ENCODE measurements at places on chromosomes 12 and 14.

DNA sequence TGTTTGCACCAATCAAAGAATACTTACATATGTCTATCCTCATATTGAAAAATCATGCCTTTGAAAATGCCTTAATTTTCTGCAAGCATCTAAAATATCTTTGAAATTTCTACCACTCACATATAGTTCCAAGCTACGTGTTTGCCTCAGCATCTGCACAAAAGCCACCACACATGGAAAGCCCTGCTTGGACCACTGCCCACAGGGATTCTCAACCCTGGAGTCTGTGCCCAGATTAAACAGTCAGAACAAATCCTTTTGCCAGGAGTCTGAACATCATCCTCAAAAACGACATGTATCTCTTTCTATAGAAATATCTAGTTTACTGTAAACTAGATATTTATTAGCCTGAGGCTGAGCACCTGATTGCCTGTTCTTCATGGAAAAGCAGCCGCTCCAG lies 32.6 kb downstream of the ARMH4 start:
- DNase-seq, result no peak

GRCh38 chr12:19201661-19202060 lies 72.1 kb downstream of the PLEKHA5 start:
- no peak for DNase-seq

DNA sequence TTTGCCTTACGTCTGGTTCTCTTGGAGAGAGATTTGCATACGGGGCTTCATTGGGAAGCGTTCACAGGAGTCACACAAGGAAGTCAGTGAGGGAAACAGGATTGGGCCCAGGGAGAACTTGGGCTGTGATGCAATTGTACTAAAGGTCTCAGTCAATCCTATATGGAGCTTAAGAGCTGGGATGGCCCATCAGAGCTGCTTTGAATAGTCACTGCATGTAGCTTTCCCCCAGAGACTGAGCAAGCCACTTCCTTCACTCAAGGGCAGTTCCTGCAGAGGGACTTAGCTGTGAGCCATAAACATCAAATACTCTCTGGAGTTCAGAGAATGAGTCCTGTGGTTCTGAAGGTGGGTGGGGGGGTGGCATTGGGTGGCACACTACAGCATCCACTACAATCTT lies 605.4 kb downstream of the MED13L start:
- no peak for DNase-seq

DNA sequence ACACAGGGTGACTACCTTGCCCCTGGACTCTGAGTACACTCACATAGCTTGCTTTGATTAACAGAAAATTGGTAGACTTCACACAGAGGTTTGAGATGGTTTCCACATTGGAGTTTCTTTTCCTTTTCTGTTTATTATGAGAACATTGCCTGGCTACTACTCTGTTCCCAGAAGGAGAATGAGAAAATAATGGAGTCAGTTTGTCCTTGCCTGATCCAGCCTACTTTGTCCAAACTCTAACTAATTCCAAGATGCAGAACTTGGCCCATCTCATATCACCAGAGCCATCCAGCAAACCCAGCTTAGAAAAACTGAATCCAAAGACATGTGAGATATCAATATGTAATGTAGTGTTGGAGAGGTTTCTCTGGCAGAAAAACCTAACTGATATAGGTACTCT lies 20.4 kb downstream of the TAS2R50 start:
- DNase-seq, result no peak

DNA sequence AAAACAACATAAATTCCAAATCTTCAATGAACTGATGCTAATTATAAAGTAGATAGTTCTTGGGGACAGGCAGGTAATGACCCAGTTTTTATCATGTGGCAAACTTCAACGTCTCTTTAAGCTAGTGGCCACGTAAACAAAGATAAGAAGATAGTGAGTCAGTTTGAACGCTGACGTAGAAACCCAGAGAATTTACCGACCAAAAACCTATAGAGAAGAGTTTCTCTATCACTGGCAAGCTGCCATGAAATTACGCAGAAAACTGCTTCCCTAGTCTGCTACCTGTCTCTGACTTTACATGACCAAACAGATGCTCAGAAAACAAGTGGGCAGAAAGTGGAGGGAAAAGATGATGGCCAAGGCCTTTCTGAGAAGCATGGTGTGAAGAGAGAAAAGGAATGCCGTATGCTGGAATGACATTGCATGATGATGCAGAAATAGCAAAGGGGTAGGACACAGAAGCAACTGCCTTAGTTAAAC lies 136.3 kb downstream of the ITPR2 start:
- DNase-seq, result no peak

- DNase-seq, result no peak
Observed at GRCh38 chr14:43166163-43166562, 1340.9 kb downstream of the FSCB start.

Measured in type B pancreatic cell (in vitro differentiated cells).